ENCODE measurements at places on chromosomes 3 and 15.

DNA sequence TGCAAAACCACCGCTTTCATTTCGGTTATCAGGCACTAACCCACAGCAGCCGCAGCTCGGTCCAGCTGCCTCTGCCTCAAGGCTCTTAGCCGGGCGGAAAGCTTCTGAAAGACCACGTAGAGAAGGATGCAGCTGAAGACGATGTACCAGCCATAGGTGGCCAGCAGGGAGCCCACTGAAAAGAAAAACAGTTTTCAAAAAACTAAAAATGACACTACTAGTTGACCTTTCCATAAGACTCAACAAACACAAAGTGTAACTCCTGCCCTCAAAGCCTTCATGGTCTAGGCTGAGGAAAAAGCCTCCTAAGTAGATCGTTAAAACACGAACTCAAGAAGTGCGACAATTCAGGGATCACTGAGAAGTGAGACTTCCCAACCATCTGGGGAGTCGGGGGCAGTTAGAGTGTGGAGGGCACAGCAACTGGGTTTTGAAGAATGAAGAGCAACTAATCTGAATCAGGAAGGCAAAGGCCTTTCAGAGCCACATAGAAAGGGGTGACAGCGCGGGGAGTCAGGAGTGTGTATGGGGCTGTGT, 716 bp downstream of the SELENOS start:
- no peak for DNase-seq

GRCh38 chr3:52679199-52679538, 6.5 kb downstream of the PBRM1 start:
- no peak for DNase-seq

DNA sequence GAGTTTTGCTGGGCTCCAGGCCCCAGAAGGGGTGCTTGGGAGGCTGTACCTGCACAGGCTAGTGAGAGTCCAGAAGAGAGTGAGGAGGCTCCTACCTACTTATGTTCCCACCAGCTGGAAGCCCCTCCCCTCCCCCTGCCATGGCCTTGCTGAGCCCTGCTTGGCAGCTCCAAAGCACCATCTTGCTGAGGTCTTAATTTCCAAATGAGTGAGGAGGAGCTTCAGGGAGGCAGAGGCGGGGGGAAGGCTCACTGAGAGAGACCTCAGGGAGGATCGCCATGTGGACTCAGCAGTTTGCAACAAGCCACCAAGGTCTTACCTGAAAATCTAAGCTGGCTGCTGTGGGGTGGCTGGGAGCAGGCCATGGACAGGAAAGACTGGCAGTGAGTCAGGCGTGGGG, 8.7 kb upstream of the CACNA2D2 start:
- DNase-seq = no peak

GRCh38 chr3:55362210-55362960, 124.7 kb downstream of the WNT5A start:
- DNase-seq = no peak

DNA sequence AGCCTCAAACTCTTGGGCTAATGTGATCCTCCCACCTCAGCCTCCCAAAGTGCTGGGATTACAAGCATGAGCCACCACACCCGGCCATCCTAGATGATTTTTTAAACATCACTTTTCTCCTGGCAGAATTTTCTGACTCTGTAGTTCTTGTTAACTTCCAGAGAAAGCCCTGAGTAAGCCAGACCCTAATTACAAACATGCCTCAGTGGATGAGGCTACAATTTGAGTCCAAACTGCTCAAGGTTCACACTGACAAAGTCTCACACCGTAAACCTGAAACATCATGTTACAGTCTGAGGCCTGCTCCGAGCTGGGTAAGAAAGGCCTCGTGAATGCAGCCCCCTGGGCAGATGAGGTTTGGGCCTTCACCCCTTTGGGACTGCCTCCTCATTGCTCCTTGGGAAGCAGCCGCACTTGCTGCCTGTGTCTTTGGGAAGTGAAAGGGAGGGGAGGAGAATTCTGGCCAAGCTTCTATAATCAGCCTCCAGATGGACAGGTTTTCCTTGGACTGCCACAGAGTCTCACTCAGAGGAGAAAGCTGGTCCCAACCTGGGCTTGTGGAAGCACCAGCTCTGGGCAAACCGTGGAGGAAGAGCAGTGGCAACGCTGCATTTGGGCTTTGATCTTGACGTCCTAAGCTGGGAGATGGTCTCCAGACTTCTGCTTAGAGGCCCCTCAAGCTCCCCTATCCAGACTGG, 46.0 kb downstream of the CA12 start:
- no peak for DNase-seq

DNA sequence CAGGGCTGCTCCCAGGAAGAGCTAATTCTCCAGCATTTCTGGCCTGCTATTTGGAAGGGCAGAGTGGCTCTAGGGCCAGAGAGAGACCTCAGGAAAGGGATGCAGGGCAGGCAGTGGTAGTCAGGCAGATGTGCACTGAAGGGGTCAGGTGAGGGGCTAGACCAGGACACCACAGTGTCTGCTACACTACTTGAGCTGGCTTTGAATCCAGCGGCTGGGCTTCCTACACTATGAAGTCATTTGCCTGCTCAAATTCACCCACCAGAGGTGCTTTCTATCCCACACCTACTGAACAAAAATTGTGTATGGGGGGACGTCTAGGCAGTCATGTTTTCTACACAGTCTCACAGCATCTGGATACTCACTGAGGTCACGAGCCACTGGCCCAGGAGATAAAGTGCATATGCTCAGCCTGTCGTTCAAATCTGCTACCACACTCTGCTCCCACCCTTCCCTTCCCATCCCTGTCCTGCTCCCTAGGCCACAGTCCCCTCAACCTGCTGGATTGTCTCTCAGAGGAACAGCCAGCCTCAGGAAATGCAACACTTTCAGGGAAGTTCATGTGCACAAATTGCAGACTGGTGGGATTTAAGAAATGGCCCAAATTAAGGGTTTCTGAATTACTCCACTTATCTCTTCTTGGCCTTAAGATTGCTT, 49.9 kb upstream of the SLC6A11 start:
- DNase-seq = no peak

- no peak for DNase-seq
Observed at GRCh38 chr3:160780245-160780644, 24.2 kb downstream of the PPM1L start.

- DNase-seq = no peak
Observed at GRCh38 chr15:38454696-38455090, 766 bp downstream of the FAM98B start.

GRCh38 chr3:294581-294980, 98.0 kb downstream of the CHL1 start:
- DNase-seq = no peak

DNA sequence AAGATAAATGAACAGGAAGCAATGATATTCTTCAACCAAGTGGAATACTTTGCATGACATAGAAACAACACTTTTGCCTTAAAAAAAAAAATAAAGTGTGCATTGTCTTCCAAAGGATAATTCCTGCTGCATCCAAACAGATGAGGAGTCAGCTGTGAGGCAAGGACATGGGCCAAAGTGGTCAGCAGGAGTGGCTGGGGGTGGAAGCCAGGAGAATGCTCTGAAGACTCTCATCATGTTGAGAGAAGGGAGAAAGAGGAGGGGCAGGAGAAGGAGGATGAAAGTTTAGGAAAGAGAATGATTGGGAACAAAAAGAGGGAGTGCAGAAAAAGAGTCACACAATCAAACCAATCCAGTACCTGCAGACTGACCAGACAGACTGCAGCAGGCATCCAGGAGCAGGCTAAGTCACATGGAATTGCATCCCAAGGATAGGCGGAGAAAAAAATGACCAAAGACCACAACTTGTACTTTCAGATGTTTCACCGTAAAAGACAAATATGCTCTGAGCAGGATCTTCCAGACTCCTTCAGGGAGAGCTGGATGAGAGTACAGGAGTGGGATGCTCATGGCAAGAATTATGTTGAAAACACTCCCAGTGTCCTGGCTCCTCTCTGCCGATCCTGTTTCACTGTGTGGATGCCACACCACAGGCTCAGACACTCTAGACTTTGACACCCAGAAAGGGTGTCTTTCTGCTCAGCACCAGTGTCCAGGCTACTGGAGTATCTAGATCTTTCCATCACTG, 11.9 kb downstream of the ABI3BP start:
- DNase-seq = no peak

- DNase-seq = no peak
Observed at GRCh38 chr3:116417151-116417550, 28.1 kb downstream of the LSAMP start.

- no peak for DNase-seq
Observed at GRCh38 chr3:40961104-40961857, 238.0 kb upstream of the CTNNB1 start.

DNA sequence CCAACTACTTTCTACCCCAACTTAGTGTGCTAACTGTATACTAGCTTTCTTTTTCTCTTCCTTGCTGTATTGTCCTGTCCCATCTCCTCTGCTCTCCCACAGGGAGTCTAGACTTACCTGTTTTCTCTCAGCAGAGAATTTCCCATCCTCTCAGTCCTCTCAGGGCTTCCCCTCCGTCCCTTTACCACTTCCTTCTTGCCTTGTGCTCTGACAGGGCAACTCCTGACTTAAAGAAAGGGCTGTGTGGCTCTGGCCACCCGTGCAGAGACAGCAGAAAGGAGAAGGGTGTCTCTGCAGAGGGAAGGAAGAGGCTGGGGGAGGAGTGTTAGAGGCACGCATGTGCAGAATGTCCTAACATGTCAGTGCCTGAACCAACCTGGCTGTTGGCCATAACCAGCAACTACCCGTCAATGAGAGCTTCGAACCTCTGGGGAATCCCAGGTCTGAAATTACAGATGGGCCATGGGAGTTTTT, at the start of gene GCSAM:
TSS of gene GCSAM (minus strand) at position 274 of the 474 bp plus-strand sequence. CDS start at position 146, 128 bp downstream.
- DNase-seq = peak; percentile 71

Measured in activated T-cell treated with anti-CD3 and anti-CD28 coated beads, Interleukin-2, amount 50 U/mL, for 48 hours (primary cell).